ENCODE measurements at places on chromosomes 3 and 15.
A peak's percentile ranks its signal among the peaks of the same experiment; 100 is the strongest.

DNA sequence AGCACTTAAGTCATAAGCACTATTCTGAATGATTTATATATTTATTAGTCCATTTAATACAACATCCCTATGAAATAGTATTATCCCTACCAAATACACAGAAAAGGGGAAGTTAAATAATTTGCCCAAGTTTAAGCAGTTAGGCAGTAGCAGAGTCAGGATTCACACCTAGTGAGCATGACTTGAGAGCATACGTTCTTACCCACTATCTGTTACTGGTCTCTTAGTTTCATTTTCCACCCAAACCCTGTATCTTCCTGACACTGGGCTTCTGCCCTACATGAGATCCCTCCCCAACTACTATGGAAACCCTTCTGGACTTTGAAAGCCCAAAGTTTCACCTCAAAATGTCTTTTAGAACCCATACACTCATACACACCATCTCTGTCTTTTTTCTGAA is 4.4 kb upstream of the ATOSA start:
- no peak for DNase-seq

GRCh38 chr3:59121346-59122144 is 71.7 kb upstream of the CFAP20DC start:
- no peak for DNase-seq

DNA sequence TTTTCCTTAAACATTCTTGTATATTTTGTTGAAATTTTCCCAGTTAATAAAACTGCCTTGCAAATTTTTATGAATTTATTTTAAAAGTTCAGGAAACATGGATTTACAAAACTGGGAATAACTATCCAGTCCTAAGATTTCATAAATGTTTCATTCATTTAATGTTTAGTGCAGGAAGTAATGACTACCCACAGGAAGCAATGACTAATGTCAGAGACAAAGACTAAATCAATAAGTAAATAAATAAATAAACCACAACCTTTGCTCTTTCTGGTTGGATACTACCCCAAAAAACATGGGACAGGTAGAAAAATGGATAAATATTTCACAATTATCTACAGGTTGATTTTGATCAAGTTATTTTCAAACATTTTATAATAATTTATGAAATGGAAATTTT is 48.8 kb upstream of the TMCO5A start:
- no peak for DNase-seq

DNA sequence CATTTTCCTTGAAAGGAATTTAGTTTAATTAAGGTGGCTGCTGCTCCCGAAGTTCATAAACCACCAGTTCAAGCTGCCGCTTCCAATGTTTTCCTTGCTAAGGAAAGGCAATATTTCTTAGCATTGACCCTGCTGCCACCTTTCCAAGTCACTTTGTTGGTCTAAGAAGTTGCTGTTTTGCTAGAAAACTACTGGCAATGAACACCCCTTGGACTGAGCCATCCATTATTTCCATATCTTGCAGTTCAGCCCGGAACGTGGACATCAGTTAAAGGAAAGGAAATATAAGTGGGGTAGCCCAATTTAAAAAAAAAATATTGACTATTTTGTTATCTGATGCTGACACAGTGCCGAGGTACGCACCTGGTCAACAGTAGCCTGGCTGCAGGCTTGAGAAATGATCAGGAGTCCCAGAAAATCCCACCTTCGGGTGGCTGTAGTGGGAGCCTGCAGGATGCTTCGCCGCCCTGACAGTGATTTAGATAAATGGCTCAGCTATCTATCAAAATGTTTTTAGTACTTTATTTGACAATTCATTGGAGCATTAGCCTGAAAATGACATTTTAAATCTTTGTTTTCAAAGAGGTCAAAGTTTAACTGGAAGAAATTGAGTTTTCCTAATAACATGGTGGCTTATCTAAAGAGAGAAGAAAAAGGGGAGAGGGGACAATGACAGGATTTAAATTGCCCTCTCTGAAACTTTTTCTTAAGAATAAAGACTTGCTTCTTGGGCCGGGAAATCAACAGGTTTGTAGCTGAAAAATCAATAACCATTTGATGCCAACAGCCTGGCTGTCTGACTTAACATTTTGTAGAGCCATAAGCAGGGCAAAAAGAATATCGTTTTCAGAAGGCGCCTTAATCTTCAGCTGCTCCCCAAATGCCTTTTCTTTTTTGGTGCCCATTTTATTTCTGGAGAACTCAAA is 1.6 kb downstream of the RARB start:
- DNase-seq, result no peak

- no peak for DNase-seq
These were observed 502.1 kb downstream of the ZBBX start for GRCh38 chr3:166877971-166878370.

DNA sequence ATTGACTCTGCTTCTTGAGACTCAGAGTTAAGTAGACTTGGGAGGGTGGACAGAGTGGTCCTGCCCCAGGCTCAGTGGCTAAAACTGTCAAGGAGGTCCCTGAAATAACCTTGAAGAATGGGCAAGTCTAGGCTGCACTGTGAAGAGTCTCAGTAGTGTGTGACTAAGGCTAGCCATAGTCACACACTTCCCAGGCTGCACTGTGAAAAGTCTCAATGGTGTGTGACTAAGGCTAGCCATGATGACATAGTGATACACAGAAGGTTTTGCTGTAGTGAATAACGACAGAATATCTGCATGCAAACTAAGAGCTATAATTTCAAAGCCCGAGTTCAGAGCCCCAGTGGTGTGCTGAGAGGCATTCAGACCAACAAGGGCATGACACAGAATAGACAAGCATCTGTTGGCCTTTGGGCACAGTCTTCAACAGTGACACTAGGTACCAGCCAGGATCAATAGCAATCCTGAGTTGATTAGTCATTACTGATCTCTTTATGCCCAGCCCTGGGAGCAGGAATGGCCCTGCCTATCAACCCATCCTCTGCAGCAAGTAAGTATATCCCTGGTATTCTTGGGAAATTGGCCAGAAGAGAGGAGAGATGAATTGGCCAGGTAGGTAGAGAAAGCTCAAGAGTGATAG is 72.4 kb upstream of the BBX start:
- DNase-seq, result no peak

GRCh38 chr3:79490165-79491028 is 277.4 kb downstream of the ROBO1 start:
- DNase-seq, result peak; percentile 24

GRCh38 chr3:21682206-21682605 is 68.8 kb downstream of the ZNF385D start:
- DNase-seq, result no peak

DNA sequence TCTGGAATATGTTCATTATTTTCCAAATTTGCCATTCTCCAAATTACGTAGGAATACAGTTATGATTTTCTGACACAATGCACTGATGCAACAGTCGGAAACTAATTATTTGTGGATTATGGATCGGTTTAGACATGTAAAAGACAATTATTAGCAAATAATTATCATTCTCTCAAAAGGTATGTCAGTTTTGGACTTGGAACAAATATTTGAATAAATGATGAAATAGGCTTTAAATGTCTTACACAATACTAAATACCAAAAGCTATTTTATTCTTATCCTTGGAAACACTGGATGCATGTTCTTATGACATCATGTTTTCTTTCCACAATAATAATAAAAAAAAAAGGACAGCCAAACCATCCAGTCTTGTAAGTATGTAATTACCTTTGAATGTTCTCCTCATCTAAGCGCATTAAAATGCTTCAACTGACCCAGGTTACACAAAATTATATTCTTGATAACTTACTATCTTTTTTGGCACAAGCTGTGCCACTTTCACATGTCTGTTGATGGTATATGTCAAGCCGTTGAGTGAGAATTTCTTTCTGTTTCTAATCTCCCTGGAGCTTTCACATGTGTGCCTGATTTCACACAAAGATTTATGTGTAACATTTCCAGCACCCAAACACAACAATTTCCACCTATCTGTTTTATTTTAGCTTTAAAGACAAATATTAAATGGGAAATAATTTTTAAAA is 238.5 kb upstream of the ZNF385D start:
- no peak for DNase-seq

- DNase-seq, result no peak
These were observed 52.1 kb downstream of the TGFBR2 start for GRCh38 chr3:30658328-30659052.

- DNase-seq, result no peak
These were observed 29.9 kb downstream of the UBE3A start for GRCh38 chr15:25408929-25409328.

- DNase-seq, result no peak
These were observed 214.5 kb downstream of the KCNMB2 start for GRCh38 chr3:178750639-178751300.

- DNase-seq, result no peak
These were observed 698 bp downstream of the IL1RAP start for GRCh38 chr3:190514413-190515153.

- no peak for DNase-seq
These were observed 280.6 kb downstream of the EBLN2 start for GRCh38 chr3:73342077-73342476.

DNA sequence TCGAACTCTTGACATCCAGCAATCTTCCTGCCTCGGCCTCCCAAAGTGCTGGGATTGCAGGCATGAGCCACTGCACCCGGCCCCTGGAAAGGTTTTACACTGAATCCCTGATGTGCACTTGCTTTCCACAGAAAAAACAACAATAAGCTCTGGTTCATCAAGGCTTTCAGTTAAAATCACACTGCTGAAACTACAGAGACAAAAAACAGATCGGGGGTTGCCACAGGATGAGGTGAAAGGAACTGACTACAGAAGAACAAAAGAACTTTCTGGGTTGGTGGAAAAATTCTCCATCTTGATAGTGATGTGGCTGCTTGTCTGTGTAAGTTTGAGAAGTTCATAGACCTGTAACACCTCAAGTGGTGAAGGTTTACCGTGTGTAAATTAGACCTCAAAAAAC is 2.9 kb downstream of the RAB43 start:
- no peak for DNase-seq

- no peak for DNase-seq
These were observed 835 bp upstream of the GMPPB start for GRCh38 chr3:49724586-49724985.
